Osteoblast (primary cell): ENCODE measurements at places on chromosomes 1 and 21. TPM values are rescaled to one million over a fixed set of nuclear protein-coding genes. Genes with fewer than 3 reads are reported as not detected.

PPIAL4G gene
- not detected in 2 replicates for total RNA-seq

PINK1 gene
- total RNA-seq: 73.1 and 79.3 TPM in 2 replicates

RIPPLY3 gene
- total RNA-seq: not detected in 2 replicates

DNA sequence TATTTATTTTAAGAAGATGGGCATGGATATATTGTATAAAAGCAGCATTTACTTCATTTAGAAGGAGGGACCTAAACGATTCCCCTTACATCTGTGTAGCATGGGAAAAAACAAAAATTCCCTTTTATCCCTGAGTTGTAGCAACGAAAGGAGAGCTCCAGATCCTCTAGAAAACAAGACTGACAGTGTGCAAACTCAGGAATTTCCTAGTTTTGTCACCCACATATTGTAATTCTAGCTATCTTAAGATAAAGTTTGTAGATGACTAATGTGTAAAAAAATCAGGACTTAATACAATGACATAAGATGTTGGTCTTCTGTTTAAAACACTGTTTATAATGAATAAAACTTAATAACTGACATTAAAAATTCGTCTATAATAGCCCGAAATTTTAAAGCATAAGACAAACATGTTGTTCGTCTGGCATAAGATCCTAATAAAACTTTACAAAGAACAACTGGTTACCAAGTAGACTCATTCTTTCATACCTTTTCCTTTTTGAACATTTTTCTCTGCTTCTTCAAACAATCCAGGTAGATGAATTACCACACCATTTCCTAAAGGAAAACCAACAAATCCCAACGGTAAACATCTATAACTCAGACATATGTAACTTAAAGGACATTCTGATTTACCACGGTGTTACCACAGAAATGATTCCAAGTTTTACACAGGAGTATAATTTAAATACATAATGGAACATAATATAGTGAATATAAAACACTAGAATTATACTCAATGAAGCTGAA, 15.2 kb downstream of the ADSS2 start:
- DNase-seq: no peak

GRCh38 chr1:121458291-121459048, 273.7 kb downstream of the SRGAP2C start:
- DNase-seq: no peak

GRCh38 chr1:34695580-34695979, 59.3 kb upstream of the GJB5 start:
- no peak for DNase-seq
